Kasumi-1 (cell line): ENCODE measurements at places on chromosomes 4 and X.
A peak's percentile ranks its signal among the peaks of the same experiment; 100 is the strongest.

GRCh38 chr4:163191999-163192398 lies 25.3 kb upstream of the NAF1 start:
- DNase-seq, result no peak

- DNase-seq, result peak; percentile 43
These were observed 50.8 kb upstream of the TRIM2 start for GRCh38 chr4:153153339-153153871.

- DNase-seq, result no peak
These were observed 48.3 kb upstream of the FAM9A start for GRCh38 chrX:8849458-8849857.

DNA sequence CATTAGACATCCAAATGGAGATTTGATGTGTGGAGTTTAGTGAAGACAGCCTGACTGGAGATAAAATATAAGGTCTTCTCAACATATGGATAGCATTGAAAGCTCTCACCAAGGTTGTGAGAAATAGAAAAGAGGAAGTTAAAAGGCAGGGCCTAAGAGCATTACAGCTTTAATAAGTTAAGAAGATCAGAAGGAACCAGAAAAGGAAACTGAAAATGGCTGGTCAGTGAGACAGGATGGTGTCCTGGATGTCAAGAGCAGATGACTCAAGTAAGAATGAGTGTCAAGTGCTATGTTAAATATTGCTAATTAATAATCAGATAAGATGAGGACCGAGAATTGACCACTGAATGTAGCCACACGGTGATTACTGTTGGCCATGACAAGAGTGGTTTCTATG lies 642.9 kb downstream of the STPG2 start:
- DNase-seq, result peak; percentile 49

DNA sequence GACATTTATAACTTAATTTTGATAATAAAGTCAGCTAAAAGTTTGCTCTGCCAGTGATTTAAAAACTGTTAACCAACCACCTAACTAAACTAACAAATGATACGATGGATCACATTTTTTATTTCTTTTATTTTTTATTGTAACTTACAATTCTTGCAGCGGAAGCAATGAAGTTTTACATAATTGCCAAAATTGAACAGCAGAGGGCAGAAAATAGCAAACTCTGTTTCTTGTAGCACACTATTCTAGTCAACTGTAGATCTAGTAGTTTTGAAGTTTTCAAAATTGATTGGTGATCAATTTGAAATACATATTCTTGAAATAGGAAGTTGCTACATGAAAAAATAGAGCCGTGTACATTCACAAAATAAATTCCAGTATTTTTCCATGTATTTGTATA lies 2.8 kb upstream of the GRIA2 start:
- DNase-seq, result peak; percentile 68

DNA sequence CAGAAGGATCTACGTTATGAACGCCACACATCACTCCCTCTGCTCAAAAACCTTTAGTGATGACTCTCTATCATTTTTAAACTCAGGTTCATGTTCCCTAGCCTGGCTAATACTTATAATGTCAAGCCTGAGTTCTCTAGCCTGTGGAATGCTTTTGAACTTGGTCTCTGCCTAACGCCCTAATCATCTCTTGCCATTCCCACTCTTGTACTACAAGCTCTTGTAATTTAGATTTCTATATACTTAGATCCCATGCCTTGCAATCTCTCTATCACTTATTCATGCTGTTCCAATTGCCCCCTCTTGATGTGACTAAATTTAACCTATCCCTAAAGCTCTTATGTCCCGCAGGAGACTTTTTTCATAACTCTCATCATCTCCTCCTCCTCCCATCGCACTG lies 40.3 kb downstream of the SLC4A4 start:
- DNase-seq, result no peak

GRCh38 chr4:151563194-151563593 lies 154.2 kb downstream of the FHIP1A start:
- DNase-seq, result no peak

GRCh38 chrX:68376373-68376772 lies 56.9 kb downstream of the OPHN1 start:
- no peak for DNase-seq

- no peak for DNase-seq
These were observed 80.8 kb upstream of the FAM9C start for GRCh38 chrX:13125188-13125587.

DNA sequence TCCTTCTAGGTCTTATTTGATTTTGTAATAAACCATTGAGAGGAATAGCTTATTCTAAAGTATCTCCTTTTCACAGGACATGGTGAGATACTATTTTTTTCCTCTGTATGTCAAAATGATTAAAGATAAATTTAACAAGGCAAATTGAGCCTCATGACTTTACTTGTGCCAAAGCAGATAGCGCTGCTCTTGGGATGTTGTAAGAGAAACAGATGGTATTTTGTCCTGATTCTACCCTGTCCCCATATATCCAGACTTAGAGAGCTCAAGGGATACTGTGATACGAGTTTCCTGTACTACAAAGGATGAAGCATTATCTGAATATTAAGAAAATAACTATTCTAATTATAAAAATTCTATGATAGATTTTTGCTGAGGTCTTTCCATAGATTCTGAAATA lies 34.0 kb downstream of the EMCN start:
- DNase-seq, result no peak

GRCh38 chr4:6208416-6208815 lies 8.1 kb upstream of the JAKMIP1 start:
- DNase-seq, result no peak

DNA sequence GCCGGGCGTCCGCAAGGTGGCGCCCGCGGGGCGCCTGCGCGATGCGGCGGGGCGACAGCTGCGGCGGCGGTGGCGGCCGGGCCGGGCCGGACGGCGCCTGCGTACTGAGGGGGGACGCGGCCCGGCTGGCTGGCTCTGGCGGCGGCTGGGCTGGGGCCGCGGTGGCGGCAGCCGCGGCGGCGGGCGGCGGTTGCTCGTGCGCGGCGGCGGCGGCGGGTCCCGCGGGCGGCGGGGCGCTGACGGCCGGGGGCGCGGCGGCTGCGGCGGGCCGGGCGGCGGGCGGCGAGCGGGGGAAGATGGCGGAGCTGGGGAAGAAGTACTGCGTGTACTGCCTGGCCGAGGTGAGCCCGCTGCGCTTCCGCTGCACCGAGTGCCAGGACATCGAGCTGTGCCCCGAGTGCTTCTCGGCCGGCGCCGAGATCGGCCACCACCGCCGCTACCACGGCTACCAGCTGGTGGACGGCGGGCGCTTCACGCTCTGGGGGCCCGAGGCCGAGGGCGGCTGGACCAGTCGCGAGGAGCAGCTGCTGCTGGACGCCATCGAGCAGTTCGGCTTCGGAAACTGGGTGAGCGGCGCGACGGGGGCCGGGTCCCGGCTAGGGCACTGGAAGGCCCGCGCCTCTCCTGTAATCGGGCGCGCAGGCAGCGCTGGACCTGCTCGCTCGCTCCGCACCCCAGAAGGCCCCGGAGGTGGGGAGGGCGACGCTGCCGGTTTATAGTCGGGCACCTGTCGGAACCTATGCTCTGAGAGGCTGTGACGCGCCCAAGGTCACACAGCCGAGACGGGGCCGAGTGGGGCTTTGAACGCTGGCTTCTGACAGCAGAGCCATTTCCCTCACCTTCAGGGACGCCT lies at the start of gene TADA2B:
TSS of gene TADA2B (plus strand) at position 89 of the 853 bp plus-strand sequence. CDS start at position 297, 208 bp downstream.
- DNase-seq, result no peak

DNA sequence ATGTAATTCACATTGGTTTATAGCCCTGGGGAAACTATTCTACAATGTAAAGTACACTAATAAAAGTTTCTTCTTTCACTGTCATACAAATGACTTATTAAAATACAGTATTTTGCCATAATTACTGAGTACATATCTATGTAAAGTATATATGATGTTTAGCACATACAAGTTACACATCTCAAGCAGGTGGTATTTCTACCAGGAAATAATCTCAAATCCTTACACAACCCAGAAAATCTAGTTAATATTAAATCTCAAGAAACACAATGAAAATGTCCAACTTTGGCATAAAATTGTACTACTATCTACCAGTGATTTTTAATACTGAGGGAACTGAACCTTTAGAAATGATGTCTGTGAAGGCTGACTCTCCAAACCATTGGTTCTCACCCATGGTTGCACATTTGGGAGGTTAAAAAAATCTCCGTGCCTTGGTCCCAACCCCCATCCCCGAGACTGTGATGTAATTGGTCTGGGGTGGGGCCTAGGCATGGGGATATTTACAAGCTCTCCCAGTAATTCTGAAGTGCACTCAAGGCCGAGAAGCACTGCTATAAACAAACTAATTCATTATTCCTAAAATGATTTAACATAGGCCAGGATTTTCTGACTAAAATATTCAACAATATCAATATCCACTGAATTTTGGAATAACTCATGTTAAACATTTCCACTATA lies 27.6 kb downstream of the MAP3K15 start:
- DNase-seq, result no peak

DNA sequence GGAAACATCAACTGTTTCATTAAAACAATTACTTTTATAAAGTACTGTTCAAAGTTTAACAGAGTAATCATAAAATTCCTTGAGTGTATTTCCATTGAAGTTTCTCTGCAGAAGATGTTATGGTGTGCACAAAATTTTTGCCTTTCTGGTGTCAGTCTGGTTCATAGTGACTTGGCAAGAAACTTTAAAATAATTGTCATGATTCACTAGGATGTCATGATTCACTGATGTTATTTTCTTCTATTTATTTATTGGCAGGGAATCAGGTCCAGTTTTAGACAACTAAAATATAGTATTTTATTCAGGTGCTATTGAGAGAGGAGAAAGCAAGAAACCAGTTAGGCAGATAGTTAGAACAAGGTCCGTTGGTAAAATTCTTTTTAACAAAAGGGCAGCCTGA lies 3.8 kb downstream of the UGT2A1 start:
- no peak for DNase-seq

DNA sequence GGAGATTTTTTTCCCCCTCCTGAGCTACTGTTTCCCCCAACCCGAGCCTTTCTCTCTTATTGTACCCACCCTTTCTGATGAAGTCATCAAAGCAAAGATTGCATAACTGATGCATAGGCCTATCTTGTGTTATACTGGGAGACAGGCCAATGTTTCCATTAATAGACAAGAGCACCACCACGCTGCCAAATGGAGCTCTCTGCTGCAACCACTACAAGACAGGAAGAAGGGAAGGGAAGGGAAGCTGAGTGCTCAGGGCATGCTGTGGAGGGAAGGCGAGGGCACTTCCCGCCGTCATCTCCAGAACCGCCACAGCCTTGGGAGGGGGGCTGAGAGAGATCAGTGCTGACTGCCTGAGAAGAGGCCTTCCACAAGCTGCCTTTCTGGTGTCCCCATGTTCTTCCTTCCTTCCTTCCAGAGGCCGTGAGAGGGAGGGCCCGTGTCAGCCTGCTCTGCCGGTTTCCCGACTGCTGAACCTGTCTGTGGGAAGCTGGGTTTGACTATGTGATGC lies 75.0 kb downstream of the MGST2 start:
- peak; percentile 96 for DNase-seq

DNA sequence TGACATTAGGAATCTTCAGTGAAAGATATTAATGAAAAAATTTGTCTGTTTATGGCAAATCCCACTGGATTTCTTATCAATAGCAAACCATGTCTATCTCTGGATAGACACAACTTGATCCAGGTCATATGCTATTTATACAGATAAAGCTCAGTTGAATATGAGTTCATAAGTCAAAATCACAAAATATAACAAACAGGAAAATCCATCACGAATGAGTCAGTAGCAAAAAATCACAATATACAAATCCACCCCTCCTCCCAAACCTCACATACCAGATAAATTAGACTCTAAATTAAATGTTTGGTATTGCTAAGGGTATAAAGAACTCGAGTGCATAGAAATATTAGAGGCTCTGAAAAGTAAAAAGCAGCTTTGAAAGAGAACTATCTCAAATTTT lies 420.5 kb downstream of the TLL1 start:
- no peak for DNase-seq

DNA sequence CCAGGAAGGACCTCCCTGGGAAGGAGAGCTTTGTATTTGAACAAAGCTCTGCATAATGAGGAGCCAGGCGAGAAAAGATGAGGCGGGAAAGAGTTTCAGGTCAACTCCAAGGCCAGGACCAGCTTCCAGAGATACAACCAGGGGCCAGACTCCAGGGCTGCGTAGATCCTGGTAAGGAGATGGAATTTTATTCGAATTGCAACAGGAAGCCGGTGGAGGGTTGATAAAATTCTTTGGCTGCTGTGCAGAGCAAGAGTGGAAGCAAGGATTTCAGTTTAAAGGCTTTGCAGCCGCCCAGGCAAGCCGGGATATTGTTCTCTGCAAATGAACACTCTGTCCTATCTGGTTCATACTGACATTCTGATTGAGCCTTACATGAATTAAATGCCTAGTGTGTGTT lies 40.2 kb upstream of the CBR4 start:
- no peak for DNase-seq

DNA sequence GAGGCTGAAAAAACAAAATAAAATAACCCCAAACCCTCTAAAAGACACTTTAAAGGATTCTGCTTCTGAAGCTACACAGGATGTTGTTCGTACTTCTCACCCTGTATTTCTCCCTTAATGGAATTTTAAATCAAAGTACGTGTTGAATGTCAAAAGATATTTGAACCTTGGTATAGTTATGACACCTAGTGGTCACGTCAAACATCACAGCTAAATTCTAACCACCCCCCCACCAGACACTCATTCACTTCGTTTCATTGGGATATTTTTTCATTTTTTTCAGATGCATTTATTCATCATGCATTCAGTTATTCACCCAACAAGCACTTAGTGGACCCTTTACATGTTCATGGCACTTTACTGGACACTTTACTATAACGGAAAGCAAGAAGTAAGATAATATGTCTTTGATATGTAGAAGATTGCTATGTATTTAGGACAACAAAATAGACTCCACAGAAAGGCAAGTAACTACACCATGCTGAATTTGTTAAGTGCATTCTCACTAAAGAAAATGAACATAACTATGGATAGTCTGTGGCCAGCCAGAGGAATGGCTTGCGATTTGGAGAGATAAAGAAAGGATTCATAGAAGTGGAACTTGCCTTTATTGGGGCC lies 62.5 kb upstream of the GPR174 start:
- DNase-seq, result peak; percentile 47

DNA sequence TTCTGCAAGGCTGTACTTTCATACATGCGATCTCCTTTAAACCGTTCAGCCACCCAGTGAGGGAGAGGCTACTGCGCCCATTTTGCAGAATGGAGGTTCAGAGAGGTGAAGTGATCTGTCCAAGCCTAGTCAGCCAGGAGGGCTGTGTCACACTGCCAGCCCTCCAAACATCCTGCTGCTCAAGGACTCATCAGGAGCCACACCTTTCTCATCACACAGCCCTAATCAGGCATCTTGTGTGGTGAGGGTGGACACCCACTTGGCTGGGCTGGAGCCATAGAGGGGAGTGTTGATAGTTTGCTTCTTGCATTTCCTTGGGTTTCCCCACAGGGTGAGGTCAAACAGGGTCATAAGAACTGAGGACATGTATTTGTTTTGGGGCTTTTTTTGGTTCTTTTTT lies 5.4 kb upstream of the CXCR3 start:
- no peak for DNase-seq

DNA sequence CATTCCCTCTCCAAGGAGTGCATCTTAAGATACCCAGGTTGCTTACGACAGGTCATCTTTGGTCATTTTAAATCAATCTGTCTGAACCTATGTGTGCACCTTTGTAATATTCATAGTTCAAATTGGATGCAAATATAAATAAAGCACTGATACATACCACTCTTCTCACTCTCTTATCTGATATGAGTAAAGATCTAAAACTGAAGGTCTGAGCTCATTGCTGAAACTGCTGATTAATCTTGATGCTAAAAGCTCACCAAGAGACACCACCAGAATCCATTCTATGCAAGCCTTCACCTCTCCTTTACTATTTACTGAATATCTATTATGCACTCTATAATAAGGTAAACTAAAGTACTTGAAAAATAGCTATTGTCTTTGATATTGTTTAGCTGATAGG lies 16.6 kb downstream of the HSD17B13 start:
- no peak for DNase-seq
